ENCODE measurements at places on chromosomes 3 and 15.

- DNase-seq, result no peak
These were observed 66.8 kb upstream of the ADAMTSL3 start for GRCh38 chr15:83587091-83587490.

DNA sequence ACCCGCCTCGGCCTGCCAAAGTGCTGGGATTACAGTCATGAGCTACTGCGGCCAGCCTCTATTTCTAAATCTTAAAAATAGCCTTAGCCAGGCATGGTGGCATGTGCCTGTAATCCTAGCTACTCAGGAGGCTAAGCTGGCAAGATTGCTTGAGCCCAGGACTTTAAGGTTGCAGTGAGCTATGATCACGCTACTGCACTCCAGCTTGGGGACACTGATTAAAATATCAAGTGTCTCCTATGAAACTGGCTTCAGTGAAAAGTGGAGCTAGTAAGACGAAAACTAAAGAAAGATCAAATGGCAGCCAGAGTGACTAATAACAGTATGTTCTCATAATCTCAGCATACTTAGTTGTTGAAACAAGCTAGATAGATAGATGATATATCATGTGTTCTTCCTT is 112.5 kb downstream of the STT3B start:
- no peak for DNase-seq

GRCh38 chr15:69149163-69149562 is 11.3 kb upstream of the GLCE start:
- no peak for DNase-seq

DNA sequence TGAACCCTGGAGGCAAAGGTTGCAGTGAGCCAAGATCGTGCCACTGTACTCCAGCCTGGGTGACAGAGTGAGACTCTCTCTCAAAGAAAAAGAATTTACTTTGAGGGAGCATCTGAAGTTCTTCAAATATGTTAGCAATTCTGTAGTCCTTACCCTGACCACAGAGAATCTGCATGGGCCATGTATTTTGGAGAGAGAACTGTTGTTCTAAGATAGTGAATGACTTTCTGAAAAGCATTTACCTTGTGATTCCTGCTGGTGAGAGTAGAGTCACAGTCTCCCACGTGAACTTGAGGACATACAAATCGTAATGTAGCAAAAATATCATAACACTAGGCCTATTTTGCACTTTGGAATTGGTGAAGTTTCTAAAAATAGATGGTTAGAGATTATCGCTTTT is 3.9 kb downstream of the BRK1 start:
- DNase-seq, result no peak

DNA sequence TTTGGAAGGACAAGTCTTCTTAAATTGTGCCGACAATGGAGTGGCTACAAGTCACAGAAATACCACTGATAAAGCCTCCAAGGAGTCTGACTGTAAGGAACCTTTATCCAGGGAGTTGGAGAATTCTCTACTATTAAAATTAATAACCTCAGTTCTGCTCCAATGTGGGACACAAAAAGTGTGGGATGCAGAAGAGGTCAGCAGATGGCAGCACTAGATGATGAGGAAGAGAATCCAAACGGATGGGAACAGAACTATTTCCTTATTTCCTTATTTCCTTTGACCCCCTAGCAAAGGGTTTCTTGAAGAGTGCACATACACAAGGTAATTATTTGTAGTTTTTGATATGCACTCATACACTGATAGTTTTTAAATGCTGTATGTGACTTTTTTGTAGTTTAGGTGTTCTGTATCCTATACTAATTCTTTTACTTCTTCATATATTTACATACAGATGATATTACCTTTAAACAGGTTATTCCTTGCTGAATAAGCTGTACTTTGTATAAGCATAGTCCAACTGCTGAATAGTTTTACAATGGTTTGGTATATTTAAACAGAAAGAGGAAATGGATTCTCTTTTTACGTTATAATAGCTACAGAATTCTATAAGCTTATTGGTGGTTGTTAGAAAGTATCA is 25.6 kb upstream of the NLGN1 start:
- peak; percentile 49 for DNase-seq

DNA sequence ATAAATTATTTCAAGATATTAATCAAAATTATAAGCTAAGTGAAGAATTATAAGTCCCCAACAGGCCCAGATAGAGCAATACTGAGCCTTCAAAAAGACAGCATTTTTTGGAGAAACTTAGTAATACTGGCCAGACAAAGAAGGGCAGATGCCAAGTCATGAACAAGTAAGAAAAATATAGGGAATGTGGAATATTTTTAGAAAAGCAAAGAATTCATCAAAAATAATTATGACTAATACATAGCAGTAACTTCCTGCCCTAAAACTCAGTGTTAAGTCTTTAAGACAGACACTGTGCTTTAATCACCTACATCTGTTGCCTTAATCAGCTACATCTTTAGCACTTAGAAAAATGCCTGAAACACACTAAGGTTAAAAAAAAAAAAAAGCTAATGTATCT is 31.2 kb downstream of the DPH6 start:
- no peak for DNase-seq

- no peak for DNase-seq
These were observed 43.7 kb upstream of the PGPEP1L start for GRCh38 chr15:99051308-99051707.

DNA sequence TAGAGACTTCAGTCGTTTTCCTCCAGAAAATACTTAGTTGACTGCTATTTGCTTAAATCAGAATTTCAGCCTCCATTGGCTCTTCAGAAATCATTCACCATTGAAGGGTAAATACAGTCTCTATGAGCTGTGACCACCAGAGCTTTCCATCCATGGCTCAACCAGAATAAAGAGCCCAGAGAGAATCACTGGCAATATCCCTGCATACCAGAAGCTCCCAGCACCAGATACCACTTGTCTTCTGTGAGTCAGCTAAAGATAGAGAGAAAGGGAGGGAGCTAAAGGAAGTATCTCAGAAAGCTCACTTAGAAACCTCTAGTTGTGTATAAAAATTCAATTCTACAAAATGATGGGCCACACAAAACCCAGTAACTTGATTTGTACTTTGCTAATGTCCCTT is 115.2 kb upstream of the TMCO5A start:
- no peak for DNase-seq

DNA sequence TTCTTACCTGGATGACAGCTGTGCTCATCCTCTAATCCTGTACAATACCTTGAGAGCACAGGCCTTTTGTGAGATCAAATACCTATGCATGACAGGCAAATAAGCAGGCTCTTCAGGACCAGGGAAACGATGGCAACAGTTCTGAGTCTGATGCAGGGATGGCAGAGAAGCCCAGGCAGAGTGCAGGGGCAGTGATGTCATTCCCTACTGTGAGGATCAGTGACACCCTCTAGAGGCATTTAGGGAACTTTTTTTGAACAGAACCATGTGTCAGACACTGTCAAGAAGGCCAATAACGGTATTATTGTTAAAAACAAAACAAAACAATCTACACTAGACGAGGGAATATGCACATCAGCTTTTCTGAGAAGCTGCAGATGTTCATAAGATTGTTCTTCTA is 314.8 kb upstream of the CTDSPL start:
- DNase-seq, result peak; percentile 67

- DNase-seq, result no peak
These were observed 63.9 kb downstream of the IL12A start for GRCh38 chr3:160052385-160053047.

- no peak for DNase-seq
These were observed 228.0 kb upstream of the CGNL1 start for GRCh38 chr15:57148262-57148661.

DNA sequence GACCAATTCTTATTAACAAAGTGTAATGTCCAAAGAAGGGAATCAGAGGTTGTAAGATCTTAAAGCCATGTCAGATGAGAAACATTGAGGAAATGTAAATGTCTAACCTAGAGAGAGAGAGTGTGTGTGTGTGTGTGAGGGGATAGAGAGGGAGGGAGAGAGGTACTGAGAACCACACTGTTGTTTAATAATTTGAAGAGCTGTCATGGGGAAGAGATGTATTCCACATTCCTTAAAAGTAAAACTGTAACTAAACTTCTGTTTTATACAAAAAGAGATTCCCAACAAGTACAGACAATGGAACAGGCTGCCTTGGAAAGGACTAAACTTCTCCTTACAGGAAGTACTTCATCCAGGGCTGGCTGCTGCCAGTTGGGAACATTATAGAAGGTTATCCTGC is 68.9 kb upstream of the BOC start:
- DNase-seq, result no peak
